Activated CD8-positive, alpha-beta memory T cell treated with anti-CD3 and anti-CD28 coated beads for 4 hours (primary cell): ENCODE measurements at places on chromosomes 4 and X.
A peak's percentile ranks its signal among the peaks of the same experiment; 100 is the strongest.

- DNase-seq: no peak
These were observed 130.3 kb upstream of the CITED1 start for GRCh38 chrX:72436010-72436409.

DNA sequence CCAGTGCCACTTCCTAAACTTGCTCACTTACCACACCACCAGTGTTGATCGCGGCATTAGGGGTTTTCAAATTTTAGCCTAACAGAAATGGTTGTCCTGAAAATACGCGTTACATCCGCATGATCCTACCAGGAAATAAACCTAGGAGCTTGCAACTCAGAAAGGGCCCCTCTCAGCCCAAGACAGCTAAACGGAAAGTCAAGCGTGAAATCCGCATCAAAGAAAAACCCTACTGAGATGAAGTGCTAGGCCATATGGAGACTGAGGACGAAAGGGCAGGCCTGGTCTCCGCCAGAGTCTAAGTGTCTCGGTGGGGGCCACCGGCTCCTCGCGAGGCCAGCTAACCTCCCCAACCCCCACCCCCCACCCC is 626 bp downstream of the YTHDC1 start:
- no peak for DNase-seq

GRCh38 chr4:102586644-102587021 is 85.5 kb downstream of the NFKB1 start:
- peak; percentile 16 for DNase-seq

- no peak for DNase-seq
These were observed 80.8 kb downstream of the ANKRD50 start for GRCh38 chr4:124631760-124632159.

- no peak for DNase-seq
These were observed 96.2 kb upstream of the KLHL13 start for GRCh38 chrX:118212817-118213183.
